ENCODE measurements at places on chromosomes 2 and 18. TPM values are rescaled to one million over a fixed set of nuclear protein-coding genes. Genes with fewer than 3 reads are reported as not detected.

Gene DNMT3A
- polyA plus RNA-seq: 4.9 TPM

Gene ALS2
- polyA plus RNA-seq: 4.4 TPM

Gene EHD3
- 31.8 TPM for polyA plus RNA-seq

Gene TMEM214
- polyA plus RNA-seq: 34.3 TPM

Gene TMEM37
- not detected for polyA plus RNA-seq

Gene IL1F10
- polyA plus RNA-seq: not detected
